ENCODE measurements at places on chromosomes 4 and X. TPM values are rescaled to one million over a fixed set of nuclear protein-coding genes. Genes with fewer than 3 reads are reported as not detected.

The EXOC1L gene
- not detected for total RNA-seq

The TMEM47 gene
- total RNA-seq, result 135 TPM

The NPY1R gene
- 33.2 TPM for total RNA-seq

The FDCSP gene
- total RNA-seq, result not detected

The TRAPPC2 gene
- total RNA-seq, result 8.3 TPM

Measured in smooth muscle cell of the pulmonary artery (primary cell).